Activated naive CD4-positive, alpha-beta T cell (primary cell): ENCODE measurements at places on chromosomes 1 and 21.

DNA sequence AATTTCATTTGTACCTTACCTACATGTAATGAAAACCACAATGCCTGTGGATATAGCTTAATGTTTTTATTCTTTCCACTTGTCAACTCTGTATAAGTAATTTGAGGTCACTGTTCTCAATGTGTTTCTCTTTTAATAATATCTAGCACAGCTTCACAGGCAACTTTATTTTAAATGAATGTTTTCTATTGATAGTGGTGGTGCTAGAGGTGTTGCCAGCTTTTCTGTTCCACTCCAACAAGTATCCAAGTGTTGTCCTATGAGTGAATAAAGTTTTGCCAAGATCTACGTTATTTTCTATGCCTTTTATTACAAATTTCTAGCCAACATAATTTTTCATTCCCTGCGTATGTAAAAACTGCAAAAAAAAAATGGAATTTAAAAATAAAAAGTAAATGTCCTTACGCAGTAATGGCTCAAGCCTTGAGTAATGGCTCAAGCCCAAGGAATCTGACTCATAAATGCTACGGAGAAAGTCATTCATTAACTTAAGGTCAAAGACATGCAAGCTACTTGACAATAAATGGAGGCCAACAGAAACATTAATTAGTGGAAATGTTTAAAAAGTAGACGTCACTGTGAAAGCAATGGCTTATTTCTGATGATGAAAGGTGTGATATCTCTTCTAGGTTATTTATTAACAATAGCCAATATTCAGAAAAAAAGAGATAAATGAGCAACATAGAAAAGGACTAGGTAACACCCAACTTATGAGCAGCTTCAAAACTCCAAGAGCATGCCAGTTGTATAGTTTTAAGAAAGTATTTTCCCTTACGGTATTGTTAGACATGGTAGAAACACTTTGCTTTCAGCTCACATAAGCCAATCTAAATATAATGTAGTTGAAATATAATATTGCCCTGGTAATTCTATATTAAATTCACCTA, 71.4 kb downstream of the SLC44A5 start:
- DNase-seq, result no peak

DNA sequence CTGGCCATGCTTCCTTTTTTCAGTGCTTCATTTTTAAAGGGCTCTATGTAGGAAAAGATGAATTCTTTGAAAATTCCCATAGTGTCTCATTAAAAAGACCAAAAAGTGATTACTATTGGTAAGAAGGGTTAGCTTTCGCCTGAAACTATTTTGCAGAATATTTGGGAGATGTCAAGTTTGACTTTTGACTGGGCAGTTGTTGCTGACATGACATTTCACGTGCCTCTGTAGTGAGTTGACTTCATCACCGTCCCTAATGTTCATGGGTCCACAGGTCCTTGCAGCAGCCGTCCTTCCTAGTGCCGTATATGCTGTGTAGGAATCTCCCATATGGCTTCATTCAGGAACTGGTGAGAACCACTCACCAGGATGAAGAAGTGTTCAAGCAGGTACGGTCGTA, 88.7 kb upstream of the KIF1B start:
- DNase-seq, result no peak

GRCh38 chr1:160578175-160578524, 1.1 kb downstream of the CD84 start:
- DNase-seq, result no peak

DNA sequence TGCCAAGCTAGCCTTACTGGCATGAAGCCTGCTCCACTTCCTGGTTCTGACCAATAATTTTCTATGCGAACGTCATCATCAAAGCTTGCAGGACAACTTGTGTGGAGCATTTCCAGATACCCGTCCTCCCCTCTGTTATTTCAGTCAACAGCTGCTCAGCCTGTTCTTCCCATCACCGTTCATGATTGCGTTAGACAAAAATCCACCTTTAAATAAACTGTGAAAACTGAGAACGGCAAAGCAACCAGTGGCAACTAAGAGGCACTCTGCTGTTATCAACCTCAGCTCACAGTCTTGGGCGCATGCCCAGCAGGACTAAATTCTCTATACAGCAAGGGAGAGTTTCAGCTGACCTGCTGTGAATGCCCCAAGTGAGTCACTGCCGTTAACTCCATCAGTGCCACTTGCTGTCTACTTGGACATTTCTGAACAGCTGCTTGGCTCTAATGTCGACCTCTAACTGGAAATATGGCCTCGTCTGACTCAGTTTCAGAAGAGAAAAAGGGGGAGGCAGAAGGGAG, 207.4 kb upstream of the RUNX1 start:
- no peak for DNase-seq

- no peak for DNase-seq
Measured at GRCh38 chr1:53826367-53826766, 11.7 kb downstream of the NDC1 start.

GRCh38 chr1:205575294-205575885, 56.4 kb downstream of the ELK4 start:
- no peak for DNase-seq

DNA sequence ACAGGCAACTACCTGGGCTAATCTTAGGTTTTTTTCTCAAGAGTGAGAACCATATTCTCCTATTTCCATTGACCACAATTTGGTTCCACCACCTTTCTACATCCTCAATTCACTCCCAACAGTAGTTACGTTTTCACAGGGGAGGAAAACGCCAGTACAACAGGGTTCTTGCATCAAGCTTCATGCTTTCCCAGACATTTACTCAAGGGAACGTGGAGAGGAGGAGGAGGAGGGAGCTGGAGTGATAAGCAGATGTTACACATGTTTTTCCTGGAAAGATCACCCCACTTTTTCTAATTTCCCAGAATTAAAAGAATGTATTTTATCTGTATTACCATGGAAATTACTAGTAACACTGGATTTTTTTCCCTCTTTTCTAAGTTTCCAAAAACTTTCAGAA, 58.3 kb downstream of the RGS5 start:
- DNase-seq, result no peak

- no peak for DNase-seq
Measured at GRCh38 chr1:18322368-18323032, 158.2 kb upstream of the KLHDC7A start.

DNA sequence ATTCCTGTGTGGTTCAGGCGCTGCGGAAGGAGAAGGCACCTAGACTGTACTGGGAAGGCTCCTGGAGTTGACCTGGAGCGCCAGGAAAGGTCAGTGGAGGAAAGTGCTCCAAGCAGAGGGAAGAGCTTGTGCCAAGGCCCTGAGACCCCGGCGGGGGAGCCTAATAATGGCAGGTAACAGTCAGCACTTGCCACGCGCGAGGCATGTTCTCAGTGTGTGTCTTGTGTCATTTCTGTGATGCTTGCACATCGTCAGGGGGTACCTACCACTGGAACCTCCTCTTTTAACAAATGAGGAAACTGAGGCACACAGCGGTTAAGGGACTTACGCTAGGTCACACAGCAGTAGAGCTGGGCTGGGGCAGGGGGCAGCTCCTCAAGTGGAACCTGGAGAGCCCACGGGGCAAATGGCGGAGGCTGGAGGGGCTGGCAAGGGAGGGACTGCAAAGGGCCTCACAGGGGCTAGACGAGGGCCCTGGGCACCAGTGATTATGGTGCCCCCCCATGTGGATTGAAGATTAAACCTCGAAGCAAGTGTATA, 976 bp upstream of the BMP8B start:
- no peak for DNase-seq

DNA sequence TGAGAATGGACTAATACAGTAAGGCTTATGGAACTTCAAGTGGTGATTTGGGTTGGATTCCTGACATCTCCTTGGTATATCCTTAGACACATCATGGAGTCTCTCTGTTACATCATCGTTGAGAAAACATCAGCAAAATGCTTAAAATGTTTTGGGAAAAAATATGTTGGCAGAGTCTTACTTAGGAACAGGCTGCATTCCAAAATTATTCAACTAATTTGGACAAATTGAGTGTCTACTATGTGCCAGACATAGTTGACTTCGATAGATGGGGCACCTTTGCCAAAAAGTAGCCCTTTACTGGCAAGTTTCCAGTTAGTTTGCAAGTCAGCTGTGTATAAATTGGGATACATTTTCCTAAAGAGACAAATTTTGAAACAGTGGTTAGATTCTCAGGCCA, 253.4 kb upstream of the ST6GALNAC5 start:
- no peak for DNase-seq

- no peak for DNase-seq
Measured at GRCh38 chr1:232728507-232729263, 76.5 kb upstream of the MAP10 start.

DNA sequence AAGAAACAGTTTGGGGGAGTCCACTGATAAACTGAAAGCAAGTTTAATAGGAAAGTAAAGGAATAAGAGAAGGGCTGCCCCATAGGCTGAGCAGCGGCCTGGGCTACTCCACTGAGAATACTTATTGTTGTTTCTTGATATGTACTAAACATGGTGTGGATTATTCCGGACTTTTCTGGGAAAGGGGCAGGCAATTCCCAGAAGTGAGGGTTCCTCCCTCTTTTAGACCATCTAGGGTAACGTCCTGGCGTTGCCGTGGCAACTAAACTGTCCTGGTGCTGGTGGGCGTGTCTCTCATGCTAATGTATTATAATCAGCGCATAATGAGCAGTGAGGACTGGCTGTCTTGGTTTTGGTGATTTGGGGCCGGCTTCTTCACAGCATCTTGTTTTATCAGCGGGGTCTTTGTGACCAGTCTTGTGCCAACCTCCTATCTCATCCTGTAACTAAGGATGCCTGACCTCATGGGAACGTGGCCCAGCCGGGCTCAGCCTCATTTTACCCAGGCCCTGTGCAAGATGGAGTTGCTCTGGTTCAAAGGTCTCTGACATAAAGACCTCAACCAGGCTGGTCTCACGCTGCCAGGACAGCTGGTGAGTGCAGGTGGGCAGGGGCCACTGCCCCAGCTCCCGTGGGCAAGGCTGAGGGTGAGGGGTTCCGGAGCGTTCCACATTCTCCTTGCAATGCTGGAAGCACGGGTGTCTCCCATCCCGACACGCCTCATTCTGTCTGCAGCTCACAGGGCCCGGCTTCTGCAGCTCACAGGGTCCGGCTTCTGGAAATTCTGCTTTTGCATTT, 19.6 kb upstream of the C1orf159 start:
- DNase-seq, result no peak

DNA sequence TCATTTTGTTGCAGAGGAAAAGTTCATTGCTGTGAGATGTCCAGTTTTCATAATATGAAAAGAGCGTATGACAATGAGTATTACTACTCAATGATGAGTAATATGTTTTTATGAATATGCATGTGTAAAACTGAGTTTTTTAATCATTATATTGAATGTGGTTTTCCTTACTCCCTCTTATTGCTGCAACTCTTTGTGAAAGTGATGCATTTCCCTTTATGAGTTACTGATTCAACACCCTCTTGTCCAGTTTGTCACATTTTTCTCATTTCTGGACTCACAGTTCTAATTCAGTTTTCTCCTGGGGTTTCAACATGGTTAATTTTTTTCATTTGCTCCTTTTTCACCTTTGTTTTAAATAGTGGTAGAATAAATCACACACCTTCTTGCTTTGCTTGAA, 35.2 kb upstream of the KCNJ15 start:
- no peak for DNase-seq

DNA sequence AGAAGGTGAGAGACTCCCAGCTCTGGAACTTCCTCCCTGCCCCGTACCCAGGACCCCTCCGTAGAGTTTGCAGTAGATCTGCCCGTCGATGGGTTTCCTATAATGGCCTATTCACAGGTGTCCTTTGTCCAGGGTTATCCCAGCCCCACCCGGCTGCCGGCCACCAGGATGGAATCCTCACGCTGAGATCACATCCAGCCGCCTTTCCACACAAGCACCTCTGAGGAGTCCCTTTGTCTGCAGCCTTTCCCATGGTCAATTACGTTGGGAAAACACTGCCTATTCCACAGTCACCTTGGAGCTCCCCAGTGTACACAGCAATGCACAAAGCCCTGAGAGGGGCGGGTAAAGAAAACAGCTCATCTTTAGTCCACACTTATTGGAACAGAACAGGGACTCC, 190.0 kb upstream of the EDN2 start:
- no peak for DNase-seq

DNA sequence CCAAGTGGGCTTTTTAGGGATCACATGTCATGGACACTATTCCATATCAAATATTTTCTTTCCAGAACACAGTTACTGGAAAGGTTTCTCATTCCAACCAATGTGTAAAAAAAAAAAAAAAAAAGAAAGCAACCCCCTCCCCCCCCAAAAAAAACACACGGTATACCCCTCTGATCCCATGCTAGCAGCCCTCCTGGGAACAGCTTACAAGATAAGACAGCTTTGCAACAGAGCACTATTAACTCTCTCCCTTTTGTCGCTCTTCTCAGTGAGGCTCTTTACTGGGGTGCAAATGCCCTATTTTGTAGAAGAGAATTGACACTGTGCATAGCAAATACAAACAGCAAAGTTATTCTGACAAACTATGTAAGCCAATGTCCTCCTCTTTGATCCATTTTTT, 161.2 kb downstream of the NTMT2 start:
- no peak for DNase-seq

- DNase-seq, result no peak
Measured at GRCh38 chr1:84133479-84133878, 10.6 kb upstream of the PRKACB start.

- DNase-seq, result no peak
Measured at GRCh38 chr21:39513735-39514134, 62.0 kb downstream of the SH3BGR start.

GRCh38 chr21:38631206-38631605, 132.9 kb upstream of the ERG start:
- no peak for DNase-seq

DNA sequence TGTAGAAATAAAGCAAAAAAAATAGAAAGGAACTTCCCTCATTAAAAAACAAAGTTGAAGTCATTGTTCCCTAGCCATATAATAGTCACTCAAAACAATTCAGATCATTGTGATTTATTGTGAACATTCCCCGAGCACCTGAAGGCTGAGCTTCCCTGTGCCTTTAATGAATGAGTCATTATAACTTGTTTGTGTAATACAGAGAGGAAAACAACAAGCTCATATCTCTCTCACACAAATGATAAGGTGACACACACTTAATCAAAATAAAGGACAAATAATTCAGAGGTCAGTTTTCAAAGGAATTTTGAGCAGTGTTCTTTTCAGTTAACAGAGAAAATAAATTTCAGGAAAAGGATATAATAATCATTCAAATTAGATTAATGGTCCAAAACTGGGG, 326.2 kb downstream of the DUSP10 start:
- DNase-seq, result no peak

DNA sequence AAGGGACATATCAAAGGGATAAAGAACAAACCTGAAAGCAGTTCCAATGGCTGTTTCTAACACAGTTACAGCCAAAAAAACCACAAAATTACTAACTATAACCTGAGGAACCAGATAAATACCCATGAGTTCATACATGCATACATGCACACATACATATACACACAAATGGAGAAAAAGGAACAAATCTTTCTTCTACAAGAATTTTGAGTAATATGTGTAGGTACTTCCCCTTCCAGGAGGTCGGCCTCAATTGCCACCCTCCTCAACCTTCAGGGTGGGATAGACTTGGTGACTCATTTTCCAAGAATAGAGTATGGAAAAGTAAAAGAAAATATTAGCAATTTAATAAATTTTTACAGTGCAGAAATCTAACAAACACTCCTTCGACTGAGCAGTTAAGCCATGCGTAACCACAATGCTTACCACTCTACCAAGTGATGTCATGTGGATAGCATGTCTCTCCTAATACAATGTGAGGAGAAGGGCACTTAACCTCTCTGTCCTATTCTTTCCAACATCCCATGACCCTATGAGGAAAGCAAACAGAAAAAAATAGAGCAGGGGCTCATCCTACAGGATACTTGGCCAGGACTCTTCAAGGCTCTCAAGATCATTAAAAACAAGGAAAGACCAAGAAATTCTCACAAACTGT, 243.0 kb upstream of the RUNX1 start:
- DNase-seq, result no peak

GRCh38 chr1:36803868-36804570, 230.3 kb downstream of the GRIK3 start:
- DNase-seq, result no peak

- DNase-seq, result no peak
Measured at GRCh38 chr1:145963265-145964019, 933 bp downstream of the ANKRD34A start.
